ENCODE measurements at places on chromosomes 5 and 9.

- no peak for DNase-seq
These were observed 388.0 kb upstream of the PIK3R1 start for GRCh38 chr5:67827541-67827940.

- no peak for DNase-seq
These were observed 76.7 kb upstream of the UNC5A start for GRCh38 chr5:176733406-176734262.

- no peak for DNase-seq
These were observed 588.0 kb downstream of the PRELID2 start for GRCh38 chr5:145246961-145247744.

DNA sequence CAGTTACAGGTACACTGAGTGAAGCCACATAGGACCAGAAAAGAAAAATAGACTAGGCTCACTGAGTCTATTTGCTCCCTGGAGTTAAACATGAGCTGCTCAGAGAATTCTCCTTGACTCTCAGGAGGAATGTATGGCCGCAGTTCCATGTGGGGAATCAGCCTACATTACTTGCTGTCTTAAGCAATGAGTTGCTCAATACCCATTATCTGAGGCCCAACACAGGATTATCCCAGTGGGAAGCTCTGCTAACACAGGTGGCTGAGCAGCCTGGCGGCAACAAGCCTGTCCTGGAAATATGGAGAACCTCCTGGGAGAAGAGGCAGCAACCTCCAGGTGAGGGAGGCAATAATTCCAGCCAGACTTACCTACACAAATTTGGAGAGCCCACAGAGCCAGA lies 177.5 kb upstream of the NREP start:
- no peak for DNase-seq

DNA sequence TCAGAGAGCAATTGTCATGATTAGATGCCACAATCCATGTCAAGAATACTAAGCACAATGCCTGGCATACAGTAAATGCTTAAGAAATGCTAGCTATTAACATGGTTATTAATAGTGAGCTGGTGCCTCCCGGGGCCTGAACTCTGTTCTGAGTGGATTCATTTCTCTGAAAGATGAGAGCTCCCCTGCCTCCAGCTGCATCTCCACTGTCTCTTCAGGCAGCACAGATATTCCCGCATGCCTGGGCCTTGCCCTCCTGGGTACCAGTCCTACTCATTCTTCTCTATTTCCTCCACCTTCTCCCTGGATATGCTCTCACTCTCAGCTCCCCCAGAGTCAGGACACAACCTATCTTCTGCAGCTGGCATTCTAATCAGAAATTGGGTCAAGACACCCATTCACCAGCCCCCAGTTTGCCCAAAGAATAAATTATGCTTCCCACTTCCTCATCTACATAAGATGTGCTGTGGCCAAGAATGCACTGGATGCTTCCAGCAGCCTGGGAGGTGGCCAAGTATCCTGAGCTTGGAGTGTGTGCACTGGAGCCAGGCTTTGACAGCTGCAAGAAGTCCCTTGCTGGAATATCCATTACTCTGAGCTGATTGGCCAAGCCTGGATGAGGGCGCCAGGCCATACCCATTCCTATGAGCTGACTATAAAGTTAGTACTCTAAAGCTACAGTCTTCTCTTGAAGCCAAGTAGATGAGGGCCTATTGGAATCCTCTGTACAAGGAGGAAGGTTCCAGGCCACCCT lies 669.0 kb downstream of the ACTL7B start:
- DNase-seq: no peak

DNA sequence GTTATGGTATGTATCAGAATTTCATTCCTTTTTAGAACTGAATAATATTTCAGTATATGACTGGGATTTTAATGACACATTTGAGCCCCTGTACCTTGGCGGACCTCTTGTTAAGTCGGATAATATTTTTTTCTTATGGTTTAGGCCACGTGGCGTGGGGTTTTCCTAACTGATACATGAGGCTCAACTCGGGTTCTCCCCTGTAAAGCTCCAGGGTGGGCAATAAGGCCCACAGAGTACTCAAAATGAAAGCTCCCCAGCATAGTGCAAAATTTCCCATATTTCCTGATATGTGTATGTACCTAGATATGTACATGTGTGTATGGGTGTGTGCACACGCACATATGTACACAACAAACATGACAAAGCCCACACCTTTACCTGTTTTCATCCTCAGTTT lies 24.5 kb downstream of the TICAM2 start:
- DNase-seq: no peak
